ENCODE measurements at places on chromosomes 5 and 9.

GRCh38 chr9:14310311-14310710, 3.6 kb downstream of the NFIB start:
- DNase-seq = no peak

GRCh38 chr5:139863361-139863760, 67.8 kb downstream of the PSD2 start:
- DNase-seq = no peak

GRCh38 chr9:123093141-123093540, 59.7 kb downstream of the GPR21 start:
- DNase-seq = no peak

DNA sequence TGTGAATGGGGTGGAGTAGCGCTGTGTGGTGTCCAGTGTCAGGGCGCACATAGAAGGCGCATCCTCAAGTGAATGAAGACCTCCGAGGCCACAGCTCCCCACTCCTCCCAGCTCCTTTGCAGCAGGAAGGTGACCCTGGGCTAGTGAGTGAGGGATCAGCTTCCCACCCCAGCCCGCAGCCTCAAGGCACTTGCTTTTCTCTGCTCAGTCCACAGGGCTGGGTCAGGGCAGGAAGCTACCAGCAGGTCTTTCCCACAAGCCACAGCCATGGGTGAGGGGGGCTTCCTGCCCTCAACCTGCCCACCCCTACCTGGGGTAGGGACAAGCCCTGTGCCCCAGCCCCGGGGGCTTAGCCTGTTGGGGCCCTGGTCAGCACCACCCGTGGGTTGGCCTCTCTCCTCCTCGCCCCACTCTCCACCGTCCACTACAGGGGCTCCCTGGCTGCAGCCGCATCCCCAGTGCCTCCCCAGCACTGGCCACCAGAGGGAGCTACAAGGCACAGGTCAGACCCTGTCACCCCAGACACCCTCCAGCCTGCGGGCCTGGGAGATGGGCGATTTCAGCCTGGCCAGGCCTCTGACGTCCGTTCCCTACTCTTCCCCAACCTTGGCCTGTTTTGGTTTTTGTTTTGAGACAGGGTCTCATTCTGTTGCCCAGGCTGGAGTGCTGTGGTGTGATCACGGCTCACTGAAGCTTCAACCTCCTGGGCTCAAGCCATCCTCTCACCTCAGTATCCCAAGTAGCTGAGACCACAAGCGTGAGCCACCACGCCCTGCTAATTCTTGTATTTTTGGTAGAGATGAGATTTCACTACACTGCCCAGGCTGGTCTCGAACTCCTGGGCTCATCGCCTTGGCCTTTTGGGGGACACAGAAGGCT, 1.3 kb upstream of the ABCA2 start:
- peak; percentile 58 for DNase-seq

DNA sequence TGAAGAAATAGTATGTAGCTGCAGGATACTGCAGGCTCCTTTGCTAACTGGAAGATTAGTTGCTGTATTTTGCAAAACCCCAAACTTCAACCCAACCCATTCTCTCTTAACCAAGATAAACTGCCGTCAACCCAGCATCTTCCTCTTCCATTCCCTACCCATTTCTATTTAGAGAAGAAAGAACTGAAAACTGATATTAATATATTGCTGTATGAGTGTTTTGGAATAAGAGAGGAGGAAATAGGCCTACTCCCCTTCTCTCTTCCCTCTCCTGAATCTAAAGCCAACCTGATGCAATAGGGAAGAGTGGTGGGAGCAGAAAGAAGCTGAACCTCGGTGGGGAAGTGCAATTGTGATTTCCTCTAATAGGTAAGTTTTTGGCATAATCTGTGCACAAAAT, 83.7 kb downstream of the TMEM215 start:
- no peak for DNase-seq

GRCh38 chr5:95621839-95622629, 2.1 kb downstream of the GPR150 start:
- no peak for DNase-seq

DNA sequence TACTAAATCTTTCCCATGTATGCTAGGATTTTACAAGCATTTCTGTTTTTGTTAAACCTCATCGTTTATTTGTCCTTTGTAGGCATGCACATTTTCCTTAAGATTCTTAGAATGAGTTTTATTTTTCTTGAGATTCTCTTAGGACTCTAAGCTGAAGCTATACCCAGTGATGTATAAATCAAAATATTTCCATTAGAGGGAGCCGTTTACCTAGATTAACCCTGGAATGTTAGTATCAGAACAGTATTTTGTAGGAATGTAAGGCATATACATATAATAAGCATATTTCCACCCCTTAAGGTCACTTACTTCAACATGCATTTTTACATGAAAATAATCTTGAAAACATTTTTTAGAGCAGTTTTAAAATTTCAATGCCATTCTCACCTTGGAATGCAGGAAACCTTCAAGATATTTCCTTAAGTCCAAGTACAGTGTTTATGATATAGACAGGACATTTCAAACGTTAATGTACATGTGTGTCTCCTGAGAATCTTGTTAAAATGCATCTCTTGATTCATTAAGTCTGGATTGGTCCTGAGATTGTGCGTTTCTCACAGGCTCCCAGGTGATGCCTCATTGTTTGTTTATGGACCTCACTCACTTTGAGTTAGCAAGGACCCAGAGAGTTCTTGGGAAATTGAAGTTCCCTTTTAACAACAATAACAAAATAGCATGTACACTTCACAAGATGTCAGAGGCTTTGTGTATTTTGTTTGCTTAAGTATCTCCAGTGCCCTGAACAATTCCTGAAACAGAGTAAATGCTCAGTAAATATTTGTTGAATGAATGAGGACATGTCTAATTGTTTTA, 34.9 kb upstream of the FCHO2 start:
- DNase-seq = no peak

- DNase-seq = no peak
Measured at GRCh38 chr9:91658513-91659105, 235.0 kb upstream of the NFIL3 start.

DNA sequence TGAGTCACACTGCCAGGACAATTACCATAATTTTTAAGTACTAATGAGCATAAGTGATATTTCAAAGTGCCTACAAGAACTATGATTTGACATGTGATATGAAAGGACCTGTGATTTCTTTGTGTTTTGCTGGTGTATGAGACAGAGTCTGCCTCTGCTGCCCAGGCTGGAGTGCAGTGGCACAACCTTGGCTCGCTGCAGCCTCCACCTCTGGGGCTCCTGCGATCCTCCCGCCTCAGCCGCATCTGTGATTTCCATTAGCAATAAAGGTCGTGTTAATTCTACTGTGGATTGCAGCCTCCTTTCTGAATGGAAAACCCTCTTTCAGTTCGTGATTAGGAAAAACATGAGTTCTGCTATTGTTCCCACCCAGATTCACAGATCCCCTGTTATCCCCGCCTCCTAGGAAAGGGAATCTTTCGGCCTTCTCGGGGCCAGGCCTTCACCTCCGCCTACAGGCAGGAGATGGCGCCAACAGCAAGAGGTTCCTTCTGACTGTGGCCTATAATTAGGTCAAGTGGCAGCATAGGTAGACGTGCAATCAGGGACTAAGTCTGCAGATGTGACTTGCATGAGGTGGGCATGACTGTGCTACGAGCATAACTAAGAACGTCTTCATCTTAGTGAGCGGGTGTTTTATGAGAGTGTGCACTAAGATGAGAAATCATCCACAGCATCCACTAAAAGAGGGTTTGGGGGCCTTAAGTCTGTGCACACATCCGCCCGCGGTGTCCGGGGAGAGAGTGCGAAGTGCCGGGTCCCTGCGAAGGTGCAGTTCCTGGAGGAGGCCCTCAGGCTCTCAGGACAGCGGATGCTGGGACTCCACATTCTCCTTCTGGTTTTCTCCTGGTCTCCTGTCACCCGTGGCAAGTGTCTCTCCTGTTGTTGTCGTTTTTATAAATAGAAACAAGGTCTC, 23.1 kb downstream of the TRIM7 start:
- no peak for DNase-seq

DNA sequence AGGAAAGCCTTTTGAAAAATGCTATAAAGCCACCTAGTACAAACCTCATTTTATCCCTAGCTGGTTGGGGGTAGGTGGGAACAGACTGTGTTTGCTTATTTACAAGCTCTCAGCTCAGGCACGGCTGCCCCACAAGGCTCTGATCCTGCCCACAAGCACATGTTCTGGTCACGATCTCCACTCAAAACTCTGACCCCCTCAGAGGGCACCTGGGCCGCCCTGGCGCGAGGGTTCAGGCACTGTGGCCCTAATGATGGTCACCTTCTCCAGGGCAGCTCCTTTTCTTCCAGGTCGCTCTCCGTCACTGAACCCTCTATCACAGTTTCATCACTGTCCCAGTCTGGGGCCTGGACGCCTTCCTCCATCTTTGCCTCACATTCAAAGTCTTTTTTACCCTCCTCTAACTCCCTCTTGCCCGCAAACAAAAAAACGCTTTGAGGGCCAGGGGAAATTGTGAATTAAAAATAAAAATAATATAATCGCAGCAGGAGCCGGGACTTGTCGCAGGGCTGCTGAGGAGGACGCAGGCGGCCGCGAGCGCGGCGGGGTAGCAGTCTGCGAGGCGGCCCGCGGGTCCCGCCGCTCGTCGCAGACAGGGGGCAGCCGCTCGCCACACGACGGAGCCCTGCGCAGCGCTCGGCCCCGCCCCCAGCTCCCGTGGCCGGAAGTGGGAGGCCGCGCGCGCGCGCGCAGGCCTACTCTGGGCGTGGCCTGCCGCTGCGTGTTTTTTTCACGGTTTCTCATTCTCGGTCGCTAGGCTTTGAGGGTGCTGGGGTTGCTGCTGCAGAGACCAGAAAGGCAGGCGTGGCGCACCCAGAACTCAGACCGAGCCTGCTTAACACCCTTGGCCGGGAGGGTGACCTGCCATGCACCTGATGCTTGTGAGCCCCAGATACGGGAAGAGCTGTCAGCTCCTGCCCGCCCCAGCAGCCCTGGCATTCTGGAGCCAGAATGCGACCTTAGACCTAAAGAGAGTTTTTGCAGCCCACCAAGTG, at the start of gene ANKRD31:
ANKRD31 (minus strand) TSS at position 557 of the 995 bp plus-strand sequence; CDS start at position 365, 192 bp downstream.
- peak; percentile 80 for DNase-seq

- DNase-seq = no peak
Measured at GRCh38 chr5:114953565-114953964, 216.1 kb downstream of the TRIM36 start.

GRCh38 chr9:109063760-109064159, 50.5 kb upstream of the CTNNAL1 start:
- DNase-seq = no peak

- no peak for DNase-seq
Measured at GRCh38 chr5:137316346-137316736, 182.8 kb downstream of the SPOCK1 start.

- no peak for DNase-seq
Measured at GRCh38 chr9:25453875-25454274, 224.4 kb downstream of the TUSC1 start.

DNA sequence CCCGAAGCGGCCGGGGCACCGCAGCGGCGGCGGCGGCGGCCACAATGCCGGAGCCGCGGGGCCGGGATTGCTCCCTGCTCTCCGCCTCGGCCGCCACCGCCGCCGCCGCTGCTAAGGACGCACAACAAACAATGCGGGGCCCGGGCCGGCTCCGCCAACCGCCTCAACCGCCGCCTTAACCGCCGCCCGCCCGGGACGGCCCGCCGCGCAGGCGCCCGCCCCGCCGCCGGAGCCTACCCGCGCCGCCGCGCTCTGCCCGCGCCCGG, 254 bp downstream of the STRBP start:
- no peak for DNase-seq

- DNase-seq = no peak
Measured at GRCh38 chr9:133604214-133604613, 5.0 kb downstream of the FAM163B start.

- DNase-seq = no peak
Measured at GRCh38 chr9:130255631-130256134, 9.9 kb upstream of the HMCN2 start.

DNA sequence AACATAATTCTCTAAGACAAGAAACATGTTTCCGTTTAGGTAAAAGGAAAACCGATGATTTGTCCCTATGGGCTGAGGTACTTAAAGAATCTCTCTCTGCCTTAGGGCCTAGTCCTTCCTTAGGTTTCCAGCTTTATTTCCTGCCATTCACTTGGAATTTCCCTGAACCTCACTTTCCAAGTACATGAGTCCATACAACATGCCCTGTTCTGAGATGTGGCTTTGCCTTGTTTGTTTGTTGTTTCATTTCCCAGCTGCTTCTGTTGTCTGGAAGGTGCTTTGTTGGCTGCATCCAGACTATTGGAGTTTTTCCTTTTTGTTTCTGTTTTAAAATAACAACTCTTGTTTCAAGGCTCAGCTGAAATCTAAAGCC, 95.2 kb downstream of the ALDH1A1 start:
- no peak for DNase-seq

- no peak for DNase-seq
Measured at GRCh38 chr5:109388407-109388806, 21.4 kb downstream of the PJA2 start.

DNA sequence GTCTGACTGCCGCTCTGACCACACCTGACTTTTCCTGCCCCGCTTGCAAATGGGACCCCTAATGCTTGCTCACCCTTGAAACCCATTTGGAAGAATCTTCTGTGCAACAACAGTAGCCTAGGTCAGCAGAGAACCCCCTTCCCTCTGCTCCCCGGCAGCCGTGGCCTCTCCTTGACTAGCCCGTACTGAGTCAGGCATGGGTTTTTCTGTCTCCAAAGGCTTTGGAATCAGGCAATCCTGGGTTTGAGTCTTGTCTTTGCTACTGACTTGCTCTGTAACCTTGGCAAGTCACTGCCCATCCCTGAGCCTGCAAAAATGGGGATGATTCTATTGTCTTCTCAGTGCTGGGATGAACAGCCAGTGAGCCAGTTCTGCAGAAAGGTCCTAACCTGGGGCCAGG, 135.4 kb downstream of the RGS3 start:
- DNase-seq = no peak

DNA sequence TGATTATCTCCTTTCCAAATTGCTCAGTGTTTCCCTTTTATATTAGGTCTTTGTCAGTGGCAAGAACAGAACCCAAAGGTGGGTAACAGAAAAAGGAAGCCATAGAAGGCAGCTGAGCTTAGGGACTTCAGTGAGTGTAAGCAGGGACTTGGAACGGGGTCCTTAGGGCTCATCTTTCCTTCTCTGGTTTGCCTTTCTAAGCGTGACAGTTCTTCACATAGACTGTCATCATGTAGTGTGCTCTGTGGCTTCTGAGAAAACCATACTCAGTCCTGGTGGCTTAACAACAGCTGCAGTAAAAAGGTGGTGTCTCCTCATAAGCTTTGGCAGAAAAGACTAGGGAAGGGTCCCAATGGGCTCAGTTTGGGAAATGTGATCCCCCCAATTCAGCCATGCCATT, 108.8 kb downstream of the SLC12A2 start:
- DNase-seq = no peak

All from stimulated activated CD8-positive, alpha-beta memory T cell treated with anti-CD3 and anti-CD28 coated beads, Interleukin-15, amount 100 ng/mL, for 24 hours (primary cell).